ENCODE measurements at places on chromosomes 3 and 15.

GRCh38 chr3:10568549-10568948 is 63.2 kb upstream of the ATP2B2 start:
- no peak for DNase-seq

- peak; percentile 71 for DNase-seq
Observed at GRCh38 chr3:196179380-196180308, 31.6 kb downstream of the ZDHHC19 start.

- DNase-seq, result no peak
Observed at GRCh38 chr15:32028921-32029320, 1.4 kb upstream of the CHRNA7 start.

- no peak for DNase-seq
Observed at GRCh38 chr15:99436542-99437314, 129.1 kb upstream of the MEF2A start.

- DNase-seq, result no peak
Observed at GRCh38 chr3:38022301-38022700, 7.1 kb downstream of the PLCD1 start.

- no peak for DNase-seq
Observed at GRCh38 chr3:70558956-70559355, 246.5 kb upstream of the MDFIC2 start.

GRCh38 chr3:95718168-95718567 is 1096.2 kb upstream of the EPHA6 start:
- no peak for DNase-seq

GRCh38 chr3:58143417-58144055 is 67.2 kb downstream of the DNASE1L3 start:
- no peak for DNase-seq

DNA sequence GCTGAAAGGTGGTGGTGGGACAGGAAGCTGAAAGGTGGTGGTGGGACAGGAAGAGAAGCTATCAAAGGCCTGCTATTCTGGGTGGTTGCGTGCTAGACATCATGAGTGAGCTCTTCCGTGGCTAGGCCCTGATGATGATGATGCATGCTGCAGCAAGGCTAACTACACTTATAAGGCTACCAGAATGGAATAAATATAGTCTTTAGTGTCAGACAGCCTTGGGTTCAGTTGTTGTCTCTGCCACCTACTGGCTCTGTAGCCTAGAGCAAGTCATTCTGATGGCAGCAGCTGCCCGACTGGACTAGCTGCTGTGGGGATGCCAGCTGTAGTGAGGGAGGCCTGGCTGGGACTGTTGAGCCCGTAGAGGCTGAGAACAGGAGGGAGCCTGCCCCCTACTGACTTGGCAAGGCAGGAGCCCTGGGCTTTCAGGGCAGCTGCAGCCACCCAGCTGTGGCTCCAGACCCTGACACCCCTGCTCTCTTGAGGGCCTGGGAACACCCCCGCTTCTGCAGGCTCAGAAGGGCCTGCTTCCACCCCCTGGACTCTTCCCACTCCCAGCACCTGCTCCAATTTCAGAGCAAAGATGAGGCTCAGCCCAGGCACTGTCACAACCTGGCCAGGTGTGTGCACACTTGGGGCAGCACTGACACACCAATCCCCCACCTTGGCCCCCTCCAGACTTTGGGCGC is 21.4 kb upstream of the ZBED2 start:
- DNase-seq, result peak; percentile 34

DNA sequence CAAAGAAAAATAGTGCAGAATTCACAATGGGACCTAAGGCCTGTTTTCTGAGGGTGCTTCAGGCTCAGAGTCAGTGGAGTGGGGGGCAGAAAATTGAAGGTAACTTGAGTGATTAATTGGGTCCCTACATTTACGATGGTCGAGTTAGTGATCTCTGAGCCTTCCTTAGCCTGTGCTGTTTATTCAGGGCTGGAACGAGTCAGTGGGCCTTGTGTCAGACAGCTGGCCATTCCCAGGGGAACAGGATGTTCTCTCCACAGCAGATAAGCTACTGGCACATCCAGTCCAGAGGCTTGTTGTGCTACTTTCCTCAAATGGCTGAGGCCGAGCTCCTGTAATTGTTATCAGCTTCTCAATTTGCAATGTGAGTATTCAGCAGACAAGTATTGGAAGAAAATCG is 29.2 kb upstream of the CNTN3 start:
- DNase-seq, result no peak

DNA sequence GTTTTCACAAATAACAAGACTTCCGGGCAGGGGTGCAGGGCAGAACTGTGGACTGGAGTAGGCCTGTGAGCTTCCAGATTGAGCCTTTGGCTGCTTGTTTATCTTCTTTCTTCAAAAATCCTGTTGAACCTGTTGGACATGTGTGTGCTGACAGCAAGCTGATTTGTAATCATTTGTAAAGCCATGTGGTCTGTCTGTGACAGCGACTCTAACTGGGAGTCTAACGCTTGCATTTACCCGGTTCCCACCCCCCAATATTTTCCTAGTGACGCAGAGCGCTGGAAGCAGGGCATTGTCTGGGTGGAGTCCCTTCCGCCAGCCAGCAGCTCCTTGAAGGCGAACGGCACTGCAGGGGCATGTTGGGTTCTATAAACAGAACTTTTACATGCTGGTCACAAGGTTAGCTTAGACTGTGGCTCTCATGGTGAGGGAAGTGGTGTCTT is 85.7 kb upstream of the MYZAP start:
- no peak for DNase-seq

GRCh38 chr3:36060950-36061349 is 319.4 kb upstream of the STAC start:
- no peak for DNase-seq

GRCh38 chr15:70032509-70032908 is 65.2 kb downstream of the TLE3 start:
- DNase-seq, result no peak

DNA sequence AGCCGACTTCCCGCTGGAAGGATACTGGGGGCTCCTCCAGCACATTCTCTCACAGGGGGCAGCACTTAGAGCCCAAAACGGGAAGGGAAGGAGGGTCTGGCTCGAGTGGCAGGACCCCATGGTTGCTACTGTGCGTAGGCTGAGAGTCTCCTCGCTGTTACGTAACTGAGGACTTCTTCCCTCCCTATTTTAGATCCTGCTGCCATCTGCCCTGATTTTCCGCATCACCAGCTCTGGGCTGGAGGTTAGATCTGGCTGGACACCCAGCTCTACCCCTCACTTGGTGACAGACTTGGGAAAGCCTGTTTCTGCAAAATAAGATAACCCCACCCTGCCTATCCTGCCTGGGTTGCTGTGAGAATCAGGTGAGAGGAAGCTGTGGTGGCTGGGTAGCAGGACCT is 47.7 kb downstream of the BDH1 start:
- DNase-seq, result no peak

- DNase-seq, result no peak
Observed at GRCh38 chr3:33829720-33830119, 31.3 kb downstream of the PDCD6IP start.

DNA sequence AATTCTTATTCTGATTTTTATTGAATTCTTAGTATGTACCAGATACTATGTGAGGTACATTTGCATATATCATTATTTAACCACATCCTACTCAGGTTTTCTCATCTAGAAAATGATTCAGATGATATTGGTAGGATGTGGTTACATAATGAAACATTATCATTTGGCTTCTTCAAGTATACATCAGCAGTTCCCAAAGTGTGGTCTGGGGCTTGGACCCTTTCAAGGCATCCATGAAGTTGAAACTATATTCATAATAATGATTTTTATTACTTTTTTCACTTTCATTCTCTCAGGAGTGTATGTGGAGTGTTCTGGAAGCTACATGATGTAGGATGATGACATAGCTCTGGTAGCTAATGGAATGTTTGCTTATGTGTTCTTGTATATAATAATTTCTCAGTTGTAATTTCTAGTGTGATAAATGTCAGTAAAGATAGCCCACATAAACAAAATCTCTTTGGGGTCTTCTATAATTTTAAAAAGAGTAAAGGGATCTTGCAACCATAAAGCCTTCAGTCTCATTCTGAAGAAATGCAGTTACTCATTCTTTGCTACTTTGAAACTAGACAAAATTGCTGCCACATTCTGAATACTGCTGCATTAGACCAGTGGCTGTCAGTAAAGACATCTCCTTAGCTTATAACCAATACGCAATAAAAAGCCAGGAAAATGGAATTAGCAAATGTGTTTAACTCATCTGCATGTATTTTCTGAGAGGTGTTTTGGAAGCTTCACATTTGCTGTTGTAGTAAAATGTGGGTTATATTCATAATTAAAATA is 95.8 kb downstream of the PPARG start:
- DNase-seq, result no peak

DNA sequence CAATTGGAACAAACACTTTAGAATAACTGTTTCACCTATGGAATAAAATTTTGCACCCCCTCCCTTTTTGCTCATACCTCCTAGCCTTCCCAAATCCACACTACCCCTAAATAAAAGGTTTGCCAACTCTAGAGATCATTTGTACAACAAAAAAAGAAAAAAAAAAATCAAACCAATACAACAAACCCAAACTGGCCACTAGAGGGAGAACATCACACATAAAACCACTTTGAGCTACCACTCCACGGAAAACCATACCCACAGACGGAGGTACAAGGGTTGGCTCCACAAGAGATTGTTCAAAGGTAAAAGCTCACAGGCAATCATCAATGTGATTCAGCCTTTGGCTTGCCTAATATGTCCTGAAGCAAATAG is 47.6 kb downstream of the SETMAR start:
- DNase-seq, result no peak

Measured in activated naive CD8-positive, alpha-beta T cell treated with anti-CD3 and anti-CD28 coated beads, Interleukin-2, amount 50 U/mL, for 16 hours (primary cell).